ENCODE measurements at places on chromosomes 5 and 9.
A peak's percentile ranks its signal among the peaks of the same experiment; 100 is the strongest.

DNA sequence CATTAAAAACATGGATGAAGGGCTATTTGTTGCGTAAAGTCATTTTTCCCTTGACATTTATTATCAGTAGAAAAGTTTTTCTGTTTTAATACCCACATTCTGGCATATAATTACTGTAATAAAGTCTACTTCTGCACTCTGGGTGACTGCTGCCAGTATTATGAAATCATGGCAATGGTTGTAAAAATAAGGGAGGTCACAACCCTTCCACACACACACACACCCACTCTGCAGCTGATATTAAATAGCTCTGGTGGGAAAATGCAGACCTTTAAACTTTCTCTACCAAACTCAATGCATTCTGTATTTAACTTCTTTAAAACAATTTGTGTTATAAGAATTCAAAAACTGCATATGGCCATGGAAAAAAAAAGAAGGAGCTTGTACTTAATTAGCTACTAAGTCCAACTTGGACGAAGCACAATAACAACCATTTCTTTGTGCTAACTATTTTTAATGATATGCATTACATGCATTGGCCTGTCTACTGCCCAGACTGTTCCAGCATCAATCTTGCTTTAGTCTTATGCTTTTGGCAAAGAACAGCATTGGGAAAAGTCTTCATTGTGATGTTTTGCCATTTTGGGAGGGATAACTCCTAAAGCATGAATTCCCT, 137.6 kb upstream of the MAP3K1 start:
- no peak for DNase-seq

- no peak for DNase-seq
These were observed 5.9 kb downstream of the CSNK1A1 start for GRCh38 chr5:149545327-149545726.

DNA sequence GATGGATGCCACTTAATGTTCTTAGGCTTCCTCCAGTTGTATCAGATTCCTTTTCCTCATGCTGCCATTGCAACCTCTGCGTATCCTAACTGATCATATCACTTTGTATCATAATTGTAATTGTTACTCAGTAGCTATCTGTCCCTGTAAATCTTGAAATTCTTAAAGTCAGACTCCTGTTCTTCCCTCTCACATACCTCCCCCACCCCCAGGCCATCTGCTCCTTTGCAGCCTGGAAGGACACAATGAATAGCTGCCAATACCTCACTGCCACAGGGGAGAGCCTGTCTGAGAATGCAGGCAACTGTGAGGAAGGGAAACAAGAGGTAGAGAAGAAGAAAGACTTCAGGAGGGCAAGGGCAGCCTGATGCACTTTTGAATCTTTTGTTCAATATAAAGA, 228.5 kb downstream of the ENC1 start:
- DNase-seq, result no peak

DNA sequence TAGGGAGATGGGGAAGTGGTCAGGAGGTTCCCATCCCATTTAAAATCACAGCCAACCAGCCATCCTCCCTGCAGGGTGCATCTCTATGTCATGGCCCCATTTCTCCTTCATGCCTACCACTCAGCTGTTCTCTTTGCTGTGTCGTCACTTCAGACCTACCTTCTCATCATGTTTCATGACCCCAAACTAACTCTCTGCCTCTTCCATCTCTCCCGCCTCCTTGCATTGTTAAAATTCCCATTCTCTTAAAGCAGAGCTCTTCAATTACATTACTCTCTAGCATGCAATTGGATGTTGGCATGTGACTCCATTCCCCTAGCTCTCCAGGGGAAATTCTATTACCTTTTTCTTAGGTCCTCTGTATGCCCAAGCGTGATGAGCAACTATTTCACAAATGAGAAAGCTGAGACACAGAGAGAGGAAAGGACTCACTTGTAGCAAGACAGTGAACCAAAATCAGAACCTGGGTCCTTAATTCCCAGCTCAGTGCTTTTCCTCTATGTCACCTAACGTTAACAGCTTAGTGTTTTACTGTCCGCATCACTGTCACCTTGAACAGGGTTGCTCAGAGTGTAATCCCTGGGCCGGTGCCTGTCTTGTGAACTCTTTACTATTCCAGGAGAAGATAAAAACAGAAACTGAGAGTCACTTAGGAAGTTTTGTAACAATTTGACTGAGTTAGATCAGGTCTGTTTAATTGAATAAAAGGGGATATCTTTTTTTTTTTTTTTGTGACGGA, 28.1 kb downstream of the PDE6A start:
- no peak for DNase-seq

GRCh38 chr9:137762414-137763061, 115.0 kb upstream of the CACNA1B start:
- DNase-seq, result peak; percentile 45

DNA sequence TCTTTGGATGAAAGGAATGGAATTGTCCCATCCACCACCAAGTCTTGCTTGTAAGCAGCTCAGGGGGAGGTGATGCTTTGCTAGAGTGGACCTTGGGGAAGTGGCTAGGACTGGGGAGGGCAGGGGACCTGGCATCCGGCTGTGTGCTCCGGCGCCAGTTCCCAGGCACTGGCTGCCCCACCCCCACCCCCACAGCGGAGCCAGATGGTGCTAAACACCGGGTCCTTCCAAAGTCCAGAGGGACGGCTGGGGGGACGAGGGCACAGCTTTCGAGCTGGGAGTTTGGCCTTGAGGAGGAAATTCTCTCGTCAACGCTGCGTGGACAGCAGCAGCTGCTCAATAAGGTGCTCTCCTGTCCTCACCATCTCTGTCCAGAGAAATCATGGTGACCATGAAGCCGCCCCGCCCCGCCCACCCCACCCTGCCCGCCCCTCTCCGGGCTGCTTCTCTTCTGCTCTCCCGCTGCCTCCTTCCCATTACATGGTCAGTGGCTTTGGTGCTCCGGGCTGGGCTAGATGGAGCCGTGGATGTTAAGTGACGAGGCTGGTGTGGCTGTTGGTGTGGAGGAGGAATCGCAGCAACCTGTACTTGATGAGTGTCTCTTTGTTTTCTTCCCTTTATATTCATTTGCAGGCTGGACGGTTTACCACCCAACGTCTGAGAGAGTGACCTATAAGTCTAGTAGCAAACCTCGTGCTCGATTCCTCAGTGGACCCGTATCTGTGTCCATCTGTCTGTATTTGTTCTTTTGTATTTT, 115.7 kb downstream of the WNK2 start:
- DNase-seq, result no peak

DNA sequence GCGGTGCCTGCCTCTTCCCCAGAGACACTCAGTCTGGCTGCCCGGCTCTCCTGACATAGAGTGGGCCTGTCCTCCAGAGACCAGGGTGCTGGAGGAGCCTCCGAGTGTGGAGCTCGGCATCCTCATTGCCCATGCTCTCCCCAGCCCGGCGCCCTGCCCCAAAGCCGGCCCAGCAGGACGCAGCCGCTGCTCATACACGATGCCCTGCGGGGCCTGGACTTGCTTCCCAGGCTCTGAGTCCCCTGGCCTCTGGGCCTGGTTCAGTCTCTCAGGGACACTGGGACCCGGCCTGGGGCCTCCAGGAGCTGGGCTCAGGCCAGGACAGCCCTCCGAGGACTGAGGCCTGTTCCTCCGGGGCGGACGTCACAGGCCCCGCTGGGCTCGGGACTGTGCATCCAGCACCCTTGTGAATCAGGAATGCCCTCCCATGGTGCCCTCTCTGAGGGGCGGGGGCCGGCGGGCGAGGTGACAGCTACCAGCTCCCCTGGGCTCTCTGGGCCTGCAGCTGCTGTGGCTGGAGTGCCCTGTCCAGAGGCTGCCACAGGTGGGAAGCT, 23.2 kb downstream of the TPPP start:
- DNase-seq, result no peak

- no peak for DNase-seq
These were observed 162.7 kb upstream of the MRPS30 start for GRCh38 chr5:44646016-44646415.
